Skeletal muscle cell (primary cell): ENCODE measurements at places on chromosomes 13 and 19.
A peak's percentile ranks its signal among the peaks of the same experiment; 100 is the strongest.

GRCh38 chr13:38617936-38618335 lies 68.9 kb upstream of the FREM2 start:
- DNase-seq: no peak

DNA sequence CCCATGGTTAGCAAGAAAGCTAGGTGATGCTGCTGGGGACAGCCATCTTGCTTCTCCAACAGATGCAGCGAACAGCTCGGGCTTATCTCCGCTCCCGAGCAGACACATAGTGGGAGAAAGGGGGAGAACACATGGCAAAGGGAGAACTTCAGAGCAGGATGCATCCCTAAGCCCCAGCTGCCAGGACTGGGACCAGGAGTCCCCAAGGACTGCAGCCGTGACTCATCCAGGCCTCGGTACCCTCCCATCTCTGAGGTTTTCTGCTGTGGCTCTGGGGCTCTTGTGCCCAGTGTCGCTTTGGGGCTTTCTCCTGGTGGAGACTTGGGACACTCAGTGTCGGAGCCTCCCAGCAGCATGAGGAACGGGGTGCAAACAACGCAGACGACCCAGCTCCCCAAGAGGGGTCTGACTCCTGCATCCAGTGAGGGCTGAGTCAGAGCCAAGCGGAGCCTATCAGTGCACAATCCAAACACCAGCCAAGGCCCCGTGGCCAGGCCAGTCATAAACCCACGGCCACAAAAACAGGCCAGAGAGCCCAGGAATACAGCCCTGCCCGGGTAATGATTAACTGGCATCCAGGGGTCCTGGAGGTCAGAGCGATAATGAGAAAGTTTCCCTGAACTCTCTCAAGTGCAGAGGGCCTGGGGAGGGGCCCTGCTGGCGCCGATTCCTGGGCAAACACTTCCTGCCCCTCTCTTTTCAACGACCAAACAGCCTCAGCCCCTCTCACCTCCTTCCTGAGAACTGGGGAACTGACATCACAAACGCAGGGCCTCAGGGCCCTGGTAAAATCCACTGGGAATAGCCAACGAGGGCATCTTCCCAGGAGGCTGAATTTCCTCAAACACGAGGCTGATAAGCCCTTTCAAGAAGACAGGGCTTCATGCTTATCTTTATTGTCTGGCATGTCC lies 202.9 kb downstream of the USP12 start:
- no peak for DNase-seq

DNA sequence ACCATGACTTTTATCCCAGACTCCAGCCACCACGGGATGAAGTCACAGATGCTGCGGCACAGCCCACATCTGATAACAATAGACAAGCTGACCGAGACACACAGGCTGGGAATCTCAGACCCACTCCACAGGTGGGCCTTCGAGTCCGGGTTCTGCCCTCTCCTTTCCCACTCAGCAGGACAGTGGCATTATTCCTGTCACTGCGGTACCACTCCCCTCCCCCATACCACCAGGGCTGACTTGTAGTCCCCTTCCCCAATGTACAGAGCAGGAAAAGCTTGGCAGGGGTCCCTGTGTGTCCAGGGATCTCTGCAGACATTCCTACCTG lies 179 bp upstream of the AMER2 start:
- no peak for DNase-seq

- peak; percentile 20 for DNase-seq
These were observed 78.8 kb downstream of the CRYL1 start for GRCh38 chr13:20446900-20447299.

- DNase-seq: no peak
These were observed 9.0 kb downstream of the NACC1 start for GRCh38 chr19:13127051-13127450.

GRCh38 chr13:25873242-25873612 lies 178.6 kb downstream of the SHISA2 start:
- DNase-seq: no peak

- no peak for DNase-seq
These were observed 1.1 kb downstream of the INSR start for GRCh38 chr19:7292950-7293761.
